CD4-positive, alpha-beta T cell treated with Interleukin-4 for 1 hour (primary cell): ENCODE measurements at places on chromosomes 2 and 18.

GRCh38 chr18:27108842-27109241 is 76.3 kb downstream of the CHST9 start:
- no peak for DNase-seq

DNA sequence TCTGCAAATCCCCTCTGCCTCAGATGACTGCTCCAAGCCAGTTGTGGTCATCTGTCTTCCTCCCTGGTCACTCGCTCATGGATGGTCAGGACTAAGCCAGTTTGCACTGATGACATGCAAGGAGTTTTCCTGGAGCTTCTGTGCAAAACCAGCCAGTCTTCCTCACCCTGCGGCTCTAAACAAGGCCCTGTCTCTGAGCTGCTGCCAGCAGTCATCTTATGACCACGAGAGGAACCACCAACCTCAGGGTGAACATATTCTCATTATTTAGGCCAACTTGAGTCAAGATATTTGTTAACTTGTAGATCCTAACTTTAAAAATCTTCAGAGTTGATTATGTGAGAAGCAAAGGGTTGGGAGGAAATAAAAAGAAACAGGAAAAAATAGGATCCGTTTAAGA is 119.9 kb upstream of the CAB39 start:
- no peak for DNase-seq

DNA sequence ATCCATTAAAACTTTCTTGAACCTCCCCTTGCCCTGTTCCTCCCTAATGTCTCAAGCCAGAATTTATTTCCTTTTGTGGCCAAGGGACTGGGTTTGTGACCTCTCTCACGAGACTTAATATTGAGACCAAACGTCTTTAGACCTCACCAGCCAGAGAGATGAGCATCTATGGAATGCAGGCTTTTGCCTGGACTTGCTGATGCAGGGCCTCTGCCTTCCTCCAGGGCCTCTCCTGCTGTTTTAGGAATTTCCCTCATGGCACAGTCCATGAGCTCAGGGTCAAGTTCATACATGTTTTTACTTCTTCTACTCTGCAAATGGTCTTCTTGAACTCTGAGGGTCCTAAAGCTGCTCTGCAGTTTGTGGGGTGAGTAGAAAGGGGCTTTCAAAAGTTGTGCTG is 22.3 kb downstream of the IL1B start:
- DNase-seq: no peak

DNA sequence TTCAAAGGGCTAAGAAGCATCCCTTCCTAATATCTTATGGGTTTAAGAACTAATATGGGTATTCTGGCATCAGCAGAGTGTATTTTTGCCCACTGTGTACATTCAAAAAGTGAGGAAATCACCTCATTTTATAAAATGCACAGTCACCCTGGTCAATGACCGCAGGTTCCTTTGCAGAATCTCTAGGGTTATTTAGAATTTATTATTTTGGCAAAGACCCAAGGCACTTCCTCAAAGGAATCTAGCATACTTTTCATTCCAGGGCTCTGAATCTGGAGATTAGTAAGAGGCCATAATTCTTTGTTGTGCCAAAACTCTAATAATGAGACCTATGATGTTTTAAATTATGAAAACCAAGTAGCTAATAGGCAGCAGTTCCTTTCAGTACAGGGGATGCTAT is 27.2 kb upstream of the CDH2 start:
- no peak for DNase-seq

- DNase-seq: no peak
These were observed 244.2 kb upstream of the ACVR2A start for GRCh38 chr2:147600646-147601045.

- no peak for DNase-seq
These were observed 91.3 kb downstream of the ACVR1 start for GRCh38 chr2:157784823-157785175.

DNA sequence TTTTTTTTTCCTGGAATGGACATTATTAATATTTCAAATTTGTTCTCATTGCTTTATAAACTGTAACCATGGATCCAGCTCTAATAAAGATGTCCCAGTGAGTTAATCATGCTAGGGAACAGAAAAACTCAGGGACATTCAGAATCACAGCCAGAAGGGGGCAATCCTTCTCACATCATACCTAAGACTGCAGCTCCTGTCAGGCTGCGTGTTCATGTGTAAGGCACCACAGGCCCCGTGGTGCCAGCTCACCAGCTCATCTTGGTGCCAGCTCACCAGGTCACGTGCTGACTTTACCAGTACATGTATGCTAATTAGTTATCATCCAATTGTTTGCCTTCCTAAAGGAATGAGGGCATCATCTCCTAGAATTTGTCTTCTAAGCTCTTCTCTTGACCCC is 84.7 kb upstream of the NEDD4L start:
- no peak for DNase-seq

GRCh38 chr2:71455741-71456569 is 2.6 kb downstream of the DYSF start:
- no peak for DNase-seq

DNA sequence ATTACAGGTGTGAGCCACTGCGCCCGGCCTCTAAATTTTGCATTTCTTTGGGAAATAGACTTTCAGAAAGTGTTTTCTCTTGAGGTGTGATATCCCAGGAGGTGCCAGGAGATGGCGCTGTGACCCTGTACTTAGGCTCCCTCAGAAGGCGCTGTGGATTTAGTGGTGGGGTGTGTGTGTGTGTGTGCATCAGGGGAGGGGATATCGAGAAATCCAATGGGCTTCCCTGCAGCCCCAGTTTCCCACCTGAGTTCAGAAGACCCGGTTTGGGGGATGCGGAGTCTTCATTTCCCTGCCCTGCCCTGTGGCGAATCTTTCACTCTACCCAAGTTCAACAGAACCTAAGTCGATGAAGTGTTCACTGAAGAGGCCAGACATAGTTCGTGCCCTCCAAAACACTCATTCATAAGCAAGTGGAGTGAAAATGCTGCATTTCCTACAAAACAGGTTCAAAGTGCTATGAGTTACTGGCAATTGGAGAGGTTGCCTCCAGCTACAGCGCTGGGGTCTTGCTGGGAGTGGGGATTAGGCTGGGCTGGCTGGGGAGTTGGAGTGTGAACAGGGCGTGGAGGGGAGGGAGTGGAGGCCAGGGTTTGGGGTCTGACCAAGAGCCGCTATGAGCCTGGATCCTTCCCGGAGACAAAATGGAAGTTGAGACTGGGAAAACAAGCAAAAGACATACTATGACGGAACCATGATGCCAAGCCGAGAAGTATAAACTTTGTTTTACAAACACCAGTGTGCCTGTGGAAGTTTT is 6.5 kb upstream of the WNT6 start:
- DNase-seq: peak; percentile 59

DNA sequence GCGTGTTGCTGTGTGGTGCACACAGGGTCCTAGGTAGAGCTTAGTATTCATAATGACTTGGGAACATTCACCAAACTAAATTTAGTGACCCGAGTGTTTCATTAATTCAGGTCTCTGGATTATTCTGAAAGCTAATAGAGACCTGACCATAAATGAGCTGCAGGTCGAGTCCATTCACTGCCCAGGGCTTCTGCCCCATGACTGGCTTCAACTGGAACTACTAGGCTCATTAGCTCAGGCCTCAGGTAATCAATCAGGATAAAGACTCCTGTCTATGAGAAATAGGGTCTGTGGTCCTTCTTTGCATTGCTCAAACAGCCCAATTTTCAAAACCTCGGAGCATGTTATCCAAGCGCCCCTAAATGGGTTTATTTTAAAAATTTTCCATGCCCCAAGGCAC is 30.0 kb upstream of the OTOF start:
- no peak for DNase-seq

DNA sequence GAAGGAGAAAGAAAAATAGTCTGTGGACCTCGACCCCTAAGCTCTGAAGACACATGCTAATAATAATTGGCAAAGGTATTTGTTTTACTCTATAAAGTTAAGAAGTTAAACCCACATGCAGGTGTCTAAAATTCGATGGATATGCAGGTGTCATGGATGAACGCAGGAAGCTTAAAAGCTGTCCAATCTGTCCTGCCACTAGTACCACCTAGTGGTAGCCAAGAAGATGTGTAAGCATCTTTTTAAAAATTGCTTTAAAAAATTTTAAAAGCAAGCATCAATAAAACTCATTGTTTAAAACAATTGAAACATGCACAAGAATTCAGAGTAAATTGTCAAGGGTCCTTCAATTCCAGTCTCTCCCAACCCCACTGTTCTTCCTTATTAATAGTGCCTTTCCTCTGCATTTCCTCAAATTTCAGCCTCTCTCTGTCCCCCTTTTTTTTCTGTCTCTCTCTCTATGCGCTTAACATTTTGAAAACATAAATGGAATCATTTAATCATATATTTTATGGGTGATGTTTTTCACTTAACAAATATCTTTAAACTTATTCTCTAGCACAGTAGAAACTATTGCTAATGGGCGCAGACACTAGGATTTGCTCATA is 30.6 kb upstream of the PPP3R1 start:
- DNase-seq: peak; percentile 35

GRCh38 chr18:41999751-42000150 is 44.7 kb downstream of the PIK3C3 start:
- no peak for DNase-seq

DNA sequence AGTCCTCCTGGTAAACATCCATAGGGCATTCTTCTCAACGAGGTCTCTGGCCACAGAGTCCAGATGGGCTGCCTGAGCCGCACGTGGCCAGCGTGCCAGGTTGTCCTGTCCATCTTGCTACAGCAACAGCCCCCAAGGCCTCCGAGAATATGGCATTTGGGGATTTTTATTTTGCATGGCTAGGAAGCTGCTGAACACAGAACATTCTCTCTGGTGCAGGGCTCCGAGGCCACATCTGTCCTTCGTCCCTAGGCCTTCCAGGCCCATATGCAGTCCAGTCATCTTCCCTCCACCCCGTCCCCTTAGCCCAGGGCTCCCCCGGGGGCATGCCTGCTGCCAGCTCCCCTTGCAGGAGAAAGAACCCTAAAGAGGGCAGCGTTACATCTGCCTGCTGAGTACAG is 2.3 kb downstream of the HDAC4 start:
- no peak for DNase-seq

DNA sequence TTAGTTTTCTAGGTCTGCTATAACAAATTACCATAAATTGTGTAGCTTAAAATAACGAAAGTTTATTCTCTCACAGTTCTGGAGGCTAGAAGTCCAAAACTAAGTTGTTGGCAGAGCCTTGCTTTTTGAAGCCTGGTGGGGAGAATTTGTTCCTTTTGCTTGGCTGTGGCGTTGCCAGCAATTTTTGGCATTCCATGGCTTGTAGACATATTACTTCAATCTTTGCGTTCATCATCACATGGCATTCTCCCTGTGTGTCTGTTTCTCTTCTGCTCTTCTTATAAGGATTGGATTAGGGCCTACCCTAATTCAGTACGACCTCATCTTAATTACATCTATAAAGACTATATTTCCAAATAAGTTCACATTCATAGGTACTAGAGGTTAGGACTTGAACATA is 217.7 kb downstream of the MBD5 start:
- no peak for DNase-seq

GRCh38 chr2:127365211-127365643 is 22.5 kb downstream of the MAP3K2 start:
- no peak for DNase-seq

DNA sequence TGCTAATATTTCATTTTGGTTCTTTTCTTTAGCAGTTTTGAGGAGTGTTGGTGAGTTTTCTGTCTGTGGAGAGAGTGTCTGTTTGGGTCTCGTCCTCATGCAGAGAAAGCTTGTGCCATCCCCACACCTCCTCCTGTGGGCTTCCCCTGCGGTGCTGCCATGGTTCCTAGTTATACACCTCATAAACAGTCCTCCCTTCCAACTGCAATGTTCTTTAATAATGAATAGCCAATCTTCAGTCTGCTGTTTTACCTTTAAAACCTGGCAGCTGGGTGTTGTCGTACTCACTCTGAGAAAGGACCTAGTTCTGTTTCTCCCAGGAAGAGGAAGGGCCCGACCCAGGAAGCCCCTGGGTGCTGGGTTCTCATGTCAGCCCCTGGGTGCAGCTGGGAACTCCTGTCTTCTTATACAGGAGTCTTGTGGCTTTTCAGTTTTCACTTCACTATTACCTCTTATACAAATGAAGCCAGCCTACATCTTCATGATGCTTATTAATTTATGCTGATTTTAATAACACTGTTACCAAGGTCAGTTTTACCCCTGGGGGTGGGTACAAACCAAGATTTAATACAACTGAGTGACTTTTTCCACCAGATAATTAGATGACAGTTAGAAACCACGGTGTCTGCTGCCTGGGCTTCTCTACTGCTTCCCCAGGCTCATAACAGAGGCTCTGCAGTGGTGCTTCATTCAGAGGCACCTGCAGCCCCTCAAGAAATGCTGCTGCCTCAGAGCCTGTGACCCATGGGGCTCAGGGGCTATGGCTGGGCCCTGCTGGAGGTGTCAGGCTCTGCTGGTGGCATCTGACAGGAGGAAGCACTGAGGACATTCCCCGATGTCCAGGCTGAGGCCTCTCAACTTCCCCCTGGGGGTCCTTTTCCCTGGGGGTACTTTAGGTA is 59.1 kb downstream of the COA5 start:
- peak; percentile 27 for DNase-seq

DNA sequence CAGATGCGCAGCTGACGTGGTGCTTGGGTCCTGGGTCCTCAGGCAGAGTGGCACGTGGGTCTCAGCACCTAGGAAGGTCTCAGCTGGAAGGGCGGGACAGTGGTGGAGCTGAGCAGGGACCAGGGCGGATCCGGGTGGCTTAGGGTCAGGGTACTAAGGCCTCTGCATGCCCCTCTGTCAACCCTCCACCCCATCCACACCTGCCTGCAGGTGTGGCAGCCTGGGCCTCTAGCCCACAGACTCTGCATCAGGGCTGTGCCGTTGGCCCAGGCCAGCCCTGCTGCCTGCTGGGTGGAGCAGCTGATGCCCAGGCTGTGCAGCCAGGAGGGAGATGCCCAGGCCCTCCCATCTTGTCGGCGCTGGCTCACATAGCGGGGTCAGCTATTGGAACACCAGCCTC is 24.6 kb upstream of the OTOS start:
- DNase-seq: no peak

DNA sequence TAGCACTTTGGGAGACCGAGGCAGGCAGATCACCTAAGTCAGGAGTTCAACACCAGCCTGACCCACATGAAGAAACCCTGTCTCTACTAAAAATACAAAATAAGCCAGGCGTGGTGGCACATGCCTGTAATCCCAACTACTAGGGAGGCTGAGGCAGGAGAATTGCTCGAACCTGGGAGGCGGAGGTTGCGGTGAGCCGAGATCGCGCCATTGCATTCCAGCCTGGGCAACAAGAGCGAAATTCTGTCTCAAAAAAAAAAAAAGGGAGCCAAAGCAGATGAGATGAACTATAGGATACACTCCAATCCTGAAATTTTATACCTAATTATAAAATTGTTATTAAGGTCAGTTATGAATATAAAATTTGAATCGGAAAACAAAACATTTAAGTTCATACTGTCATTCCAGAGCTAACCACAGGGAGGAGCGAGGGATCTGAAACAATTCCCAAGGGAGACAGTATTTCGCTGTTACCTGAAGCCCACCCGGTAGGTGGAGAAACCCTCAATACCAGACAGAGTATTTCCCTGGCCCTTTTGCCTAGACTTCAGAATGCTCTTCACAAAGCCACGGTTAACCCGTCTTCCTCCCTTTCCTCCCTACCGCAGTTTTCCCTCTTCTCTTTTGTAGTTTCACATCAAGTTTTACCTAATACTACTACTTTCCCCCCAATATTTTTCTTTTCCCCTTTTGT is 1.4 kb downstream of the PPM1G start:
- DNase-seq: no peak

- no peak for DNase-seq
These were observed 11.5 kb upstream of the ALPP start for GRCh38 chr2:232367016-232367415.

GRCh38 chr2:66270247-66270646 is 164.7 kb upstream of the MEIS1 start:
- no peak for DNase-seq
